ENCODE measurements at places on chromosomes 12 and 14.
A peak's percentile ranks its signal among the peaks of the same experiment; 100 is the strongest.

DNA sequence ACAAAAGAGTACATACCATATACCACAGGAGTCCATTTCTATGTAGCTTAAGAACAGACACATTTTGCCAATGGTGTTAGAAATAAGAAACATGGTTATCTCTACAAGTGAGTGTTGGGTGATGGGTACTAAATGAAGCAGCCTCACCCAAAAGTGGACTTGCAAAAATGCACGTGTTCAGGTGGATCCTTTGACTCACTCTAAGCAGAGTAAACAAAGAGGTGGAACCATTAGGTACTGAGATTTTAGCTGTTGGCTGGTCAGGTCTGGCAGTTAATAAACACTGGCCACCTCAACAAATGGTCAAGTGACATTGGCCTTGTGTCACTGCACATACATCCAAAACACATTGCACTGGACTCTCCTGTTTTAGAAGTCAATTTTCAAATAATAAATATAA is 27.6 kb downstream of the EVL start:
- DNase-seq: no peak

- DNase-seq: no peak
These were observed 21.1 kb downstream of the TMBIM6 start for GRCh38 chr12:49762468-49762847.

GRCh38 chr14:59630288-59630963 is 53.8 kb upstream of the CCDC175 start:
- DNase-seq: peak; percentile 2

DNA sequence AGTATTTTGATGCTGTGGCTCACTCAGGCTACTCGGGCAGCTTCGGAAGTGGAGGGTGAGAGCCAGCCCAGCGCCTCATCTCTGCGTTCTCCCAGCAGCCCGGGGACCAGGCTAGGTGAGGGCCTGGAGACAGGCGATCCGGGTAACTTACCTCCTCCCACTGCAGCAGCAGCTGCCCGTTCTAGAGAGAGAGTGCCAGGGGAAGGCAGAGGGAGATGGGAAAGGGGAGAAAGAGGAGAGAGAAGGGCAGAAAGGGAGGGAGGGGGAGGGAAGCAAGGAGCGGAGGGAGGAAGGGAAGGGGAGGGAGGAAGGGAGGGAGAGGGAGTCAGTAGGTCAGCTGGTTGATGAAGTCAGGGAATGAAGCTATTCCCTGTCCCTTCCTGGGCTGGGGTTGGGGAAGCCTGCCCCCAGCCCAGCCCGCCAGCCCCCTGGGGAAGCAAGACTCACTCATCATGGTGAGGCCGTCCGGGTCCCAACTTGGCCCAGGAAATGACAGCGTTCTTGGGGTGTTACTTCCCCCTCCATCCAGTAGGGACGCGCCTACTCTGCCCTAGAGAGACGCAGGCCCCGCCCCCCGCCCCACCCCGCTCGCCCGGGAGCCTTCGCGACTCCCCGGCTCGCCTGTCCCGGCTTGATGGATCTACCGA is at the start of gene IFI27L2:
IFI27L2 (minus strand) TSS at position 494 of the 647 bp plus-strand sequence; CDS start at position 454, 40 bp downstream.
- peak; percentile 29 for DNase-seq

GRCh38 chr14:49754570-49755097 is 13.3 kb upstream of the KLHDC2 start:
- no peak for DNase-seq

DNA sequence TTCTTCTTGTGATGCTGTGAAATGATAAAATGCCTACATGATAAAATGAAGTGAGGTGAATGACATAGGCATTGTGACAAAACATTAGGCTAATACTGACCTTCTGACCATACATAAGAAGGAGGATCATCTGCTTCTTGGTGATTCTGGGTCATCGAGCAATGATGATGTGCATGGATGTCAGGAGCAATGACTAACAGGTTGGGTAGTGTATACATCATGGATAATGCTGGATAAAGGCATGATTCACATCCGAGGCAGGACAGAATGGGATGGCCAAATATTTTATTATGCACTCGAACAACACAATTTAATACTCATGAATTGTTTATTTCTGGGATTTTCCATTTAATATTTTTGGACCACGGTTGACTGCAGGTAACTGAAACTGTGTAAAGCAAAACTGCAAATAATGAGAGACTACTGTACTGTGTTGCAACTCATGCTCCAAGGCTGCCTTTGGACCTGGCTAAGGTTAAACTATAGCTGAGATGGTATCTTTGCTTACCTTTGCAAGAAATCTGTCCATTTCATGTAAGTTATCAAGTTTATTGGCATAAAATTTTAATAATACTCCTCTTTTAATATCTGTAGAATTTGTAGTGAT is 7.6 kb upstream of the SLC25A21 start:
- no peak for DNase-seq

GRCh38 chr14:98931911-98932310 is 340.1 kb downstream of the BCL11B start:
- DNase-seq: peak; percentile 57

- DNase-seq: no peak
These were observed 82.6 kb upstream of the HMGA2 start for GRCh38 chr12:65741656-65742017.

DNA sequence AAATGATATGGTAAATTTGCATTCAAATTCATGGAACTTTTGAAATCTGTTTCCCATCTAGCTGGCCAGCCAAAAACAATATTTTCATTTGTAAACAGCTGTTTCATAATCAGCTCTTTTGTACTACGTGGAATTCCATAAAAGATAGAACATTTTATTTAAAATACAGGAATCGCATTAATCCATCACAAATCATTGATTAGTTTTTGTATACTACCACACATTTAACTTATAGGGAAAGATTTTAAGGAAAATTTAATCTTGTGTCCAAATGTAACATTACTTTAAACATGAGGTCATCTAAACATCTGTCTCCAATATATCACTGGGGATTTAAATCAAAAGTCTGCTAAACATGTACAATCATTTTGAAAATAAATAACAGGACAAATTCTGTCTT is 33.5 kb downstream of the SLC25A21 start:
- no peak for DNase-seq

- peak; percentile 30 for DNase-seq
These were observed 31.0 kb upstream of the LGALS3 start for GRCh38 chr14:55097881-55098560.

GRCh38 chr12:44377443-44378187 is 498.5 kb downstream of the NELL2 start:
- DNase-seq: no peak

- DNase-seq: no peak
These were observed 473.1 kb downstream of the EGLN3 start for GRCh38 chr14:33477797-33478196.

- DNase-seq: no peak
These were observed 1.3 kb downstream of the SLC38A1 start for GRCh38 chr12:46267575-46267824.

DNA sequence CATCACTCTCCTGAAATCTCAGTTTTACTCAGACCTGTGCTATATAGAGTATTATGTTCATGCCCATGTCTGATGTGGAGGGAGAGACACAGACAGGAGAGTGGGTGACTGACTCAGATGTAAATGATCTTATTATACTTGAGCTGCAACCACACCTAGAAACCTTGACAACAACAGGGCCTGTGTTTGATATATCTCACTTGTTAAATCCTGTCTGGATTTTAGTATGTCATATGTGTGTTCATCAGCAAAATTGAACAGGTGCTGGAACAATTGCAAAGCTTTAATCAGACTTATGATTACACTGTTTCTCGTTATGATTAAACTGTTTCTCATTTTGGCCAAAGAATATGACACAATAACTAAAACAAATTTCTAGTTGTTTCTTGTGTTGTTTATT is 37.7 kb downstream of the DIP2B start:
- DNase-seq: no peak

GRCh38 chr14:21476925-21477681 is at the start of the genes RAB2B and TOX4:
Gene RAB2B (minus strand): TSS chr14:21476959. CDS start chr14:21476872, 87 bp downstream.
Gene TOX4 (plus strand): TSS chr14:21477195. CDS start chr14:21477279, 84 bp downstream.
- peak; percentile 93 for DNase-seq

- no peak for DNase-seq
These were observed 217.5 kb downstream of the DPY19L2 start for GRCh38 chr12:63450816-63451215.

GRCh38 chr12:94730847-94731246 is 80.5 kb upstream of the TMCC3 start:
- DNase-seq: no peak

GRCh38 chr12:26317942-26318575 is 122.7 kb downstream of the SSPN start:
- no peak for DNase-seq

GRCh38 chr14:43145361-43145760 is 1361.7 kb downstream of the FSCB start:
- DNase-seq: no peak

- no peak for DNase-seq
These were observed 142.8 kb downstream of the VRK1 start for GRCh38 chr14:96940009-96940408.

GRCh38 chr12:40853221-40853620 is 161.0 kb downstream of the CNTN1 start:
- DNase-seq: no peak

DNA sequence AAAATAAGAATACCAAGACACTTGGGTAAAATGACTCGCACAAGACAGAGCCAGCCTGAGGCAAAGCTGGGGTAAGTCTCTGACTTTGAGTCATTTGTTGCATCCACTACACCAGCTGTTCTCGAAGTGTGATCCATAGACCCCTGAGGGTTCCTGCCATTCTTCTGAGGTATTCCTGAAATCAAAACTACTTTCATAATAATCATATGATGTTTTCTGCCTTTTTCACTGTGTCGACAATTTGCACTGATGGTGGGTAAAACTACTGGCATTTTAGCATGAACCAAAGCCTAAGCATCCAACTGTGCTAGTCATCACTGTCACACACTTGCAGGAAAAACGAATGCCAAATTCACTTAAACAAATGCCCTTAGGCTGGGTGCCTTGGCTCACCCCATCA is 135.5 kb upstream of the FUT8 start:
- no peak for DNase-seq

GRCh38 chr14:74846968-74847665 is 28.8 kb downstream of the PROX2 start:
- DNase-seq: no peak

DNA sequence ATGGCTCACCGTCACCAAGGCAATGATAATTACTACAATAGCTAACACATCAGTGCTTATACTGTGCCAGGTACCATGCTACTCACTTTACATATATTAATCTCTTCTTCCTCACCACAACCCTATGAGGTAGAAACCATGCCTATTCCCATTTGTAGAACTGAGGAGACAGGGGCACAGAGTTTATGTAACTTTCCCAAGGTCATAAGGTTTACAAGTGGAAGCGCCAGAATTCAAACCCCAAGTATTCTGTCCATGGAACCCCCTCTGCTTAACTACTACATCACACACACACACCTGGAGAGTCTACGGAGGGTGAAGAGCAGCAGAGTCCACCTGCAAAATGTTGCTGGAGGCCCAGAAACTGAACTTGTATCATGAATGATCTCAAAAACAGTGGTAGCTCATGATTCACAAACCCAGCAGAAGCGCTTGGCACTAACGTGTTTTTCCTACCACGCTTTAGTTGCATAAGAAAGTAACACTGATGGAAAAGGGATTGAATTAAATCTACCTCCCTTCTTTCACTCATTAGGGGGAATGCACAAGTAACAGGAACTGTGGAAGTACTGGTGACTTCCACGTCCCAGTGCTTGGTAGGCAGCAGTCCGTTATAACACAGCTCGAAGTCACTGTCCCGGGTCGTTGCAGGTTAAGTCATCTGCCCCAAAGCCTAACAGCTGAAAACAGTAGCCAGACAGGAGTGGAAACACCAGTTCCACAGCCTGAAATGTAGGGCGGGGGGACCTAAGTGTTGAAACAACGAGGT is 2.0 kb downstream of the ITPR2 start:
- DNase-seq: no peak

- no peak for DNase-seq
These were observed 538.9 kb downstream of the SNAPC1 start for GRCh38 chr14:62301080-62301479.

DNA sequence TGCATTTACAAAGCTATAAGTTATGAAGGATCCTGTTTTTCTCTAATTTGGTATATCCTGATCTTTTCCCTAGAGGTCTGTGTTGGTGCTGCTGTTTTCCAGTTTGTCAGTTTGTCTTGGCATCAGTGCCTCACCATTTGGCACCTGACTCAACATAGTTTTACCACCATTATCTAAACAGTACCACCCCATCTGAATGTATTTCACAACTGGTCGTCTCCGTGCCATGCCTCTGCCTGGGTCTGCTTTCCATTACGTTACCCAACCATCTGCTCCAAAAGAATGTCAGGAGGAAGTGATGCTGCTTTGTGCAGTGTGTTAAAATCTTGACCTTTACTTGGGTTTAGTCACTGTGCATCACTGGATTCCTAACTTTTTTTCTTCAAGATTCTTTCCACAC is 129.3 kb upstream of the RASSF8 start:
- DNase-seq: no peak

DNA sequence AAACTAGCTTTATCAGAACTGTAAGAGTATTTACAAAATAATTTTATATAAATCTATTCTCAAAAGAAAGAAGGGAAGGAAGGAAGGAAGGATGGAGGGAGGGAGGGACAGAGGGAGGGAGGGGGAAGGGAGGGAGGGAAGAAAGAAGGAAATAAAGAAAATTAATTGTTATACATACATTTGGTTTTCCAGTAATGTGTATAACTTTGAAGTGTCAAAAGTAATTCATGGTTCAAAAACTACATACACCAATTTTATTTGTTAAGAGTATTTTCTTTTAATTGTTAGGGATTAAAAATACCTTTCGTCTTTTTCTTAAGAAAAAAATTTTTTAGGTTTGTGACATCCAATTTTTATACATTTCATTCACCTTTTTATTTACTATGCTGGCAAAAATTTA is 17.5 kb upstream of the KCNC2 start:
- DNase-seq: no peak

DNA sequence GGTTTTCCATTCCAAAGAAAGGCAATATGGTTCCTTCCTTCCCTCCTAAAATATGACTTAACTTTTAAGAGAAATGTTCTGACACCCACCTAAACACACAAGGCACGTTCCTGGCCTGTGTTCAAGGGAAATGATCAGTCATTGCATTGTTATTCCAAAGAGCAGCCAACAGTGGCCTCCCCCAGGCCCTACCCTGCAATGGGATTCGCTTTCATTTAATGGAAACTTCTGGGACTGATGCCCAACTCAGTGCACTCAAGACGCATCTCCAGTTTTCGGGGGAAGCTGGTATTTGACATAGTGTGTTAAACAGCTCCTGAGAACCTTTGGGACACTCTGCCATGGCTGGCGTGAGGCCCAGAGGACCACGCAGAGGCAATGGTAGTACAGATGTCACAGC is 65.9 kb downstream of the DDX51 start:
- no peak for DNase-seq

DNA sequence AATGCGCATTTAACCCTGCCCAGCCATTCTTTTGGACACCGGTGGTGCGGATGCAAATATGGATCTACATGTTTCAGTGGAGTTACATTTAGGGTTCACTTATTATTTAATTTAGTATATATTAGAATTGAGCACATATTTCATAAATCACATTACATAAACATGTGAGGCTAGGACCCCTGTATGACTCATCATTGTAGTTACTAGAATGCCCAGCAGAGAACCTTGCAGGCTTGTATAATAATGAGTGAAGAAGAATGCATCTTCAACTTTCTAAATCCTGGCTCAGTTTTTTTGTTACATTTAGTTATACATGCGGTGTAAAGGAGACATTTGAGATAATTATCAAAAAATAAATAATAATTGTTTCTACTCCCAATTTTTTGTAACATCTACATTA is 369.0 kb downstream of the ATP23 start:
- DNase-seq: no peak
